ENCODE measurements at places on chromosomes 11 and 22. TPM values are rescaled to one million over a fixed set of nuclear protein-coding genes. Genes with fewer than 3 reads are reported as not detected.

CDON gene
- total RNA-seq = 4.4 TPM

NF2 gene
- total RNA-seq = 43.4 TPM

ZP1 gene
- not detected for total RNA-seq

UPK3A gene
- total RNA-seq = 0.40 TPM

CRYBB3 gene
- not detected for total RNA-seq

TMEM179B gene
- total RNA-seq = 12.0 TPM

SAA1 gene
- 1.5 TPM for total RNA-seq

CALCA gene
- total RNA-seq = 0.51 TPM

DHCR7 gene
- total RNA-seq = 31.2 TPM

KCNE3 gene
- 2.1 TPM for total RNA-seq

TRABD gene
- 20.1 TPM for total RNA-seq

KDM4D gene
- total RNA-seq = 0.83 TPM

SLC22A25 gene
- not detected for total RNA-seq

CCDC73 gene
- total RNA-seq = not detected

Measured in cardiac septum (tissue), 1 donor.